Eye (tissue), 1 donor: ENCODE measurements at places on chromosomes 2 and 18.
A peak's percentile ranks its signal among the peaks of the same experiment; 100 is the strongest.

DNA sequence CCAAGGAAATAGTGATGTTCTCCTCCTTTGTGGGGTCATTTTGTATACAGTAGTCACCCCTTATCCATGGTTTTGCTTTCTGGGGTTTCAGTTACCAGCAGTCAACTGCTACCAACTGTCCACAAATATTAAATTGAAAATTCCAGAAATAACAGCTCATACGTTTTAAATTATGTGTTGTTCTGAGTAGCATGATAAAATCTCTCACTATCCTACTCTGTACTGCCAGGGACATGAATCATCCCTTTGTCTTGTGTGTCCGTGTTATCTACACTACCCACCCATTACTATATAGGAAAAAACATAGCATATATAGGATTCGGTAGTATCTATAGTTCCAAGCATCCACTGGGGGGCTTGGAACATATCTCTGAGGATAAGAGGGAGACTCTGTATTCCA, 120.9 kb upstream of the DCC start:
- no peak for DNase-seq

DNA sequence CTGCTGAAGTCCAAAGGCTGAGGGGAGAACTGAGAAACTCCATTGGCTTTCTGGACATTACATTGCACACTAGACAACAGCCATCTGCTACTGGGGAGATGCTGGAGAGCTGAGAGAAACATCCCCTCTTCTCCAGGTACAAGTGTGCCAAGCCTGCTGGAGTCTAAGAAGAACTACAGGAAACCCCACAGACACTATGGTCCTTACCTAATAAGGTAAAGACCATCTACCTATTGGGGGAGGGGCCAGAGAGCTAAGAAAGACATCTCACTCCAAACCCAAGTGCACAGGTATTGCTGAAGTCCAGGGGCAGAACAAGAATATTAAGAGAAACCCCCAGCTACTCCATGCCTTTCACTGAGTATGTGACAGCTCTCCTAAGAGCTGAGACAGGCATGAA, 338.7 kb upstream of the NCKAP5 start:
- DNase-seq, result no peak

DNA sequence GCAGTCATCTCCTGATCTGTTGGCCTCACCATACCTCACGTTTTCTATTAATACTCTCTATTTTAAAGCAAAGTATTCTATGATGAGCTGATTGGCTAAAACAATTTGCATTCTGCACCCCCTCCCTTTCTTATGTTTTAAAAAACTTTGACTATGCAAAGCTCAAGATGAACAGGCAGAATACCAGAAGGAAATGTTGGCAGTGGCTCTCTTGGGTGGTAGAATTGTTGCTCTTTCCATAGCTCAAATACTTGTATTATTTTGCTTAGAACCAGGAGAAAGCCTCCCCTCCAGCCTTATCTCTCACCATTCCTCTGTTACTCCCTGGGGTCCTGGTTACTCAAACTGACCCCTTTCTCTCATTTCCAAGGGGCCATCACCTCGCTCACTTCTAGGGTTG, 14.4 kb downstream of the GPR45 start:
- no peak for DNase-seq

GRCh38 chr2:167275046-167275445, 386.8 kb downstream of the XIRP2 start:
- DNase-seq, result no peak

DNA sequence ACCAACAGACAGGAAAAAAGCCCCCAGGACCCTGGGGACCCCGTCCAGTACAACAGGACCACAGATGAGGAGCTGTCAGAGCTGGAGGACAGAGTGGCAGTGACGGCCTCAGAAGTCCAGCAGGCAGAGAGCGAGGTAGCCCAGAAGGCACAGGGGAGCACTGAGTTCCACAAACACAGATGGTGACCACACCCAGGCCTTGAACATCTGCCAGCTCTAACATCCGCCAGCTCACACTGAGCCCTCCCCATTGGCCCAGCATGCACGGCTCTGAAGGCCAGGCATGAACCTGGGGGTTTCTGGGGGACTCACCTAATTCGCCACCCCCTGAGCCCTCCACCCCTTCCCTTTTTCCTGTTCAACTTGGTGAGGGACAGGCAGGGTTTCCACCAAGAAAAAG, 25.6 kb upstream of the PRLH start:
- peak; percentile 40 for DNase-seq

GRCh38 chr2:113211226-113212105, 37.7 kb downstream of the PSD4 start:
- no peak for DNase-seq

DNA sequence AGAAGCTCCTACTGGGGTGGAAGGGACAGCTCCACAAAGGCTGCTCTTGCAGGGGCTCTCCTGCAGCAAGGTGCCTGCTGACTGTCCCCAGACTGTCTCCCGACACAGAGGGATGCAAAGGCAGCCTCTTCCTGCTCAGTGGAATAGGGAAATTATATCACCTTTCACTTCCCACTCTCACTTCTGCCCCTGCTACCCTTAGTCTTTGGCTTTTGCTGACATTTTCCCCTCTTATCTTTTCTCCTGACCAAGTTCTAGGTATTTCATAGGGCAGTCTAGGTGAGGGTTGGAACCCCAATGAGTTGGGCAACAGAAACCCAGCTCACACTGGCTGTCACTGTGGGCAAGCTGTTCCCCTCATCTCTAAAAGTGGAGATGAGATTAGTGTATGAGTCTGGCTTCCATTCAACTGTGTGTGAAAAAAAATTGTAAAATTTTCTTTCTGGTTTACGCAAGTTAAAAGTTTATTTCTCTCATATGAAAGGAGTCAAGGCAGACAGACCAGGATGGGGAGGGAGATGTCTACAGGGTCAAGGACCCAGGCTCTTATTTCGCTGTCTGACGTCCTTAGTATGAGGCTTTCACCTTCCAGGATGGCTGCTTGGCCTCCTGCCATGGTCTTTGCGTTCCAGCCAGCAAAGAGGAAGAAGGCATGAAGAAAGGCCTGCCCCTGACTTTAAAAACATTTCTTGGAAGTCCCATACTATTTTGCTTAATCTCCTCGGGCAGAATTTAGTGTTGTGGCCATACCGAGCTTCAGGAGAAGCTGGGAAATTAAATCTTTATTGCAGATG, 7.5 kb upstream of the MOCOS start:
- DNase-seq, result no peak

DNA sequence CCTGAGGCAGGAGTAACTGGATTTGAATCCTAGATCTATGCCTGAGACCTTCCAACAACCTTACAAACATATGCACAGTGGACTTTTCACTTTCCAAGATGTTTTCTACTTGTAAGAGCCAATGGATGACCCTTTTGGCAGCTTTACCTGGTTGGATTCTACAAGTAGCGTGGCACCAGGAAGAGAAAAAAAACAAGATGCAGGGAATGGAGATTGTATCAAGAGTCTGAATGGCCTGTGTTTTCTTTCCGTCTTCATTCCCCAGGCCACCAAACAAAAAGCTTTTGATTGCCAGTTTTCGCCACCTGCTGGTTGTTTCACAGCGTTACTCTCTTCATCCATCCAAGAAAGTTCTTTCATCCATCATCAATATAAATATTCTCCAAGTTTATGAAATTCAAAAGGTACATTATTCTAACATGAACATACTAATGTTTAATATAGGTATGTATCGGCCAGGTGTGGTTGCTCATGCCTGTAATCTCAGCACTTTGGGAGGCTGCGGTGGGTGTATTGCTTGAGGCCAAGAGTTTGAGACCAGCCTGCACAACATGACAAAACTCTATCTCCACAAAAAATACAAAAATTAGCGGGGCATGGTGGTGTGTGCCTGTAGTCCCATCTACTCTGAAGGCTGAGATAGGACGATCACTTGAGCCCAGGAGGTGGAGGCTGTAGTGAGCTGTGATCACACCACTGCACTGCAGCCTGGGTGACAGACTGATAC, 3.5 kb upstream of the BCL2 start:
- peak; percentile 90 for DNase-seq

DNA sequence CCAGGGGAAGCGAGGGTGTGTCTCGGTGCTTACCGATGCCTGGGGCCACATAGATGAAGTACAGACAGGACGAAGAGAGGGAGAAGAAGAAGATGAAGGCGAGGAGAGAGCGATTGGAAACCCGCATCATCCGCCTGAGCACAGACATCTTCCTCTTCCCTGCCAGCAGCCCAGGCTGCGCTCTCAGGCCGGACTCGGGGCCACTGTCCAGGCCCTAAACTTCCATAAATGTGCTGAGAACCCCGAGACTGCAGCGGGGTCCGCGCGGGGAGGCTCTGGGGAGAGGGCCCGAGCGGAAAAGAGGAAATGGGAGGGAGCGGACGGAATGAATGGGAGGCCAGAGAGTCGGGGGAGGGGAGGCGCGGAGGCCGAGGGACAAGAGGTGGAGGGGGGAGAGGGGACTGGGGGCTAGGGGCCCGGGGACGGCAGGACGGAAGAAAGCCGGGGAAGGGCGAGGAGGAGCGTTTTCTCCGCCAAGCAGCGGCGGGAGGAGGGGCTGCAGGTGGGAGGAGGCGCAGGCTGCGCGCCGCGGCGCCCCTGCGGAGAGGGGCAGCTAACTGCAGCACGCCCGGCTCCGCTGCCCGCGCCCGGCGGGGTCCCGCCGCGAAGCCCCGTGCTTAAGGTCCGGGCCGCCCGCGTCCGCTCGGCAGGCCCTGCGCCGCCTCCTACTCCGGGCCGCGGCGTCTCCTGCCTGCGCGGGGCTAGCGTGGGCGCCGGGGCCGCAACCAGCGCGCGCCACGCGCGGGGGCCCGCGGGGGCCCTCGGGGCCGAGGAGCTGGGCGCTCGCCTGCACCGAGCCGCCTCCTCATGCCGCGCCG, at the start of gene B4GALT6:
TSS of gene B4GALT6 (minus strand) at position 303 of the 818 bp plus-strand sequence. CDS start at position 148, 155 bp downstream.
- DNase-seq, result peak; percentile 86

GRCh38 chr2:116269040-116269439, 1545.5 kb upstream of the DDX18 start:
- no peak for DNase-seq

GRCh38 chr2:64104933-64105332, 39.3 kb downstream of the PELI1 start:
- DNase-seq, result no peak

DNA sequence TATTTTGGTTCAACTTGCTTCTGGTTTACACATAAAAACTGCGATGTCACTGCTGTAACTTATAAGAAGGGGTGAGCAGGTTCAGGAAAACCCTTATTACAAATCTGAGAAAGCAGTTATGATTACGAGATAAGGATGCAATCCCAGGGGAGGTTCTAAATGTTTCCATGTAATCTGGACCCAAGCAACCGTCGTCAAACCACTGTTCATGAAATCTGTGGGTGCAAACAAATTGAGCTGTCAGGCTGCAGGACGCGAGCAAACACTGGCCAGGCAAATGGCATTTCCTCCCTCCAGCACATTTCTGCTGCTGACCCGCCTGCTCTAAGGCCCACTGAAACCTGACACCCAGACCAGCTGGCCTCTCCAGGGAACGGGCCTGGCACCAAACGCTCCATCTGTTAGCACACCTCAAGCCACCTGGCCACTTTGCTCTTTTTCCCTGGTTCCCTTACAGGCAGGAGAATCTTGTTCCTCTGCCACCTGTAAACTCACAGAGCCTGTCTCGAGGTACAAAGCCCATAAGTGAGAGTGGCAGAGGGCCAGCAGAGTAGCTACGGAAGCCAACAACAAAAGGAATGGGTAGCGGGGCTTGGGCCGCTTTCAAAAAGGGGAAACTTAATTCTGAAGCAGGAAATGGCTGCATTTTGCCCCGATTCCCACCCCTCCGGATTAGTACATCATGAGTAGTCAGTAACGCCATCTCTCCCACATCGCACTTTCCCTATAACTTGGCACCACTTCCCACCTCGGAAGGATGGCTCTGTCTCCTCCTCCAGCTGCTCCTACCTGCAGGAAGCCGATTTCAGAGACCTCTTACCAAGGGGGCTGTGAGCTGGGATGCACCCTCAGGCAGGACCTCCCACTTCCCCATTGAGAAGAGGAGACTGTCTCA, 26.5 kb downstream of the CRACDL start:
- DNase-seq, result peak; percentile 81

DNA sequence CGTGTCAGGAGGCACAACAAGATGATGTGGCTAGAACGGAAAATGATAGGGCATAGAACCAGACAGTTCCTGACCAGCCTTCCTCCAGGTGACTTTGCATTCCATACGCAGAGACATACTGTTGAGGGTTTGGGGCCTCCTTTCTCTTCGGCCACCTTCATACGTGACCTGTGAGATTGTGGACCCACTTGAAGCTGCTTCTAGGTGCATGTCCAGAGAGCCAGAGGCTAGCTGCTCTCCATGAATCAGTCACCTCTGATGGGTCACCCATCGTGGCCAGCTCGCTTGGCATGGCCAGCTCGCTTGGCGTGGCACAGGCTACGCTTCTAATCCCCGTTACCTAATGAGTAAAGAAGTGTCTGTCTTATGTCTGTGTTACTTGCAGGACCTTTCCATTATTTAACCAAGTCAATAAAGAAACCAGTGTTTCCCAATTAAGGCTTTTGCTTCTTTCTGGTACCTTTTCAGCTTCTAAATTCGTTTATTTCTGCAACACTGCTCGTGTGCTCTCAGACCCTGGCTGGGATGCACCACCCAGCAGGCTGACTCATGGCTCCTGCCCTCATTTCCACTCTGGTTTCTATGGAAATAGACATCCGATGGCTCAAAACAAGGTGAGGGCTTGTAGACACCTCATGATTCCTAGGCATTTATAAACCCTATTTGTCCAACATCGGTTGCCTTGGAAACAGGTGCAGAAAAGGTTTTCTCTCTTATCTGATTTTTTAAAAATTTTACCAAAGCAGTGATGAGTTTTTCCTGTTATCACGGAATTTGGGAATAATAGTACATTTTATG, 86.7 kb upstream of the B3GNT7 start:
- DNase-seq, result peak; percentile 5

DNA sequence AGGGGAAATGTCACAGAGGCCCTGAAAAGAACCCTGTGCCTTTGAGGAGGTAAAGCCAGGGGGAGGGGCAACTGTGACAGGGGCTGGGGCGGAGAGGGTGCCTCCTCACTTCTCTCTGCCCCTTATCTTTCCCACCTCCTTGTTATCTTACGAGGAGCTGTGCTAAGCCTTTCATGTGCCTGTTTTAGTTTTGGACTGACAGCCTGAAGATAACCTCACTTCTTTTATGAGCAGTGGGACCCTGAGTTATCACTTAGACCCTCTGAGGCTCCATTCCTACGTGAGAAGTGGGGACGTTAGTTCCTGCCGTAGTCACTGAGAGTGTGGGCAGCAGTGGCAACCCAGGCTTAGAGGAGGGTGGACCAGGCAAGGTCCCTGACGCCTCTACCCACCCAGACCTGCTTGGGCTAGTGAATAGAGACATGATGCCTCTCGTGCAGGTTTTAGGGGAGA, 39.5 kb upstream of the LBH start:
- DNase-seq, result no peak

- no peak for DNase-seq
Observed at GRCh38 chr2:35933031-35933430, 422.5 kb upstream of the CRIM1 start.

- DNase-seq, result peak; percentile 80
Observed at GRCh38 chr2:75403991-75404428, 156.7 kb downstream of the EVA1A start.

DNA sequence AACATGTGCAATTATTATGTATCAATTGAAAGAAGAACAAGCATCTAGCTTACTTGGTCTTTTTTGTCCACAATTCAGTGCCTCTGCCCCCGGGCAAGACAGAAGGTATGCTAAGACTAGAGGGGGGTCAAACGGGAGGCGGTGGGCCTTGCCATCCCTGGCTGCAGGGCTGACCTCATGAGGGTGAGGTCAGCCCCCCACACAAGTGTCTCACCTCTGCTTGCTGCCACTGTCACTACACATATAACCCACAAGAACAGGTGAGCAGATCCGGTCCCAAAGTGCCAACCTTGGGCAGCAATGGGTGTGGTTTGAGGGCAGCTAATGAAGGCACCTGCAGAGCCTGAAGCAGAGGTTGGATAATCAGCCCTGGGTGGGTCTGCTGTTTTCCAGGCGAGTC, 71.5 kb downstream of the EDAR start:
- DNase-seq, result no peak
